ENCODE measurements at places on chromosomes 5 and 9. TPM values are rescaled to one million over a fixed set of nuclear protein-coding genes. Genes with fewer than 3 reads are reported as not detected.
A peak's percentile ranks its signal among the peaks of the same experiment; 100 is the strongest.

DNA sequence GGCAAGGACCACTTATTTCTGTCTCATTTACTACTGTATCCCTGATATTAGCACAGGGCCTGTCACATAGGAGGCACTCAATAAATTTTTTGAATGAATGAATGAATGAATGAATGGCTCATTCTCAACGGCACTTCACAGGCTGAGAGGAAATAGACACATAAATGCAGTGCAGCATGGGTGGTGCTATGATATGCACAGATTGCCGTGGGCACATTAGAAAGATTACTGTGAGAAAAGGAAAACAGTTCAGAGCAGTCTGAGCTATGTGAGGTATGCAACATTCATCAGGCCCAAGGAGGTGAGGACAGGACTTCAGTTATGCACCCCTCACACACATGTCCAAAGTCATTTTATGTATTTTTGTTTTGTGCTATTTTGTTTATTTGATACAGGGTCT lies 6.4 kb upstream of the NOL6 start:
- DNase-seq: no peak
- no peak overlapping the region for H3K4me3 ChIP-seq
- H3K4me1 ChIP-seq: no peaks in the 10 kb centered on the region
- no peak overlapping the region for H3K27ac ChIP-seq
- no peaks in the 10 kb centered on the region for H3K27me3 ChIP-seq

DNA sequence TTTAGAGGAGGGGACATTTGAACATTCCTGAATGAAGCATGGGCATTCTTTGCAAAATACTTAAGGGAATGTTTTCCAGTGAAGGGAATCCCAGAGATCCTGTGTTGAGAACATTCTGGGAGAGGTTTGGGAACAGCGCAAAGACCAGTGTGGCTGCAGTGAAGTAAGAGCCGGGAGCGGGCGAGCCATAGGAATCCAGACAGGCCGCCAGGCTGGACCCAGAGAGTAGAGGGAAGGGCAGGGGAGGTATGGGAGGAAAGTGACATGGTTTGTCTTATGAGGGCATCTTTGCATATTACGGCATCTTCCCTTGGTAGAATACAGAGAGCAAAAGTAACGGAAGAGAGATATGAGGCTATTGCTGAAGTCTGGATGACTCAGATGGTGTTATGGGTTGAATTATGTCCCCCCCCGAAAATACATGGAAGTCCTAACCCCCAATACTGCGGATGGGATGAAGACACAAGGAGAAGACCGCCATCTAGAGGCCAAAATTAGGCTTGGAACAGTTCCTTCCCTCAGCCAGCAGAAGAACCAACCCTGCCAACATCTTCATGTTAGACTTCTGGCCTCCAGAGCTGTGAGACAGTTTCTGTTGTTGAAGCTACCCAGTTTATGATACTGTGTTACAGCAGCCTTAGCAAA lies 268.2 kb downstream of the MAST4 start:
- peaks cover 9% of the 10 kb centered on the region for H3K27me3 ChIP-seq
- no peaks in the 10 kb centered on the region for H3K36me3 ChIP-seq
- H3K4me1 ChIP-seq: no peaks in the 10 kb centered on the region
- no peak for DNase-seq
- no peak overlapping the region for H3K27ac ChIP-seq

DNA sequence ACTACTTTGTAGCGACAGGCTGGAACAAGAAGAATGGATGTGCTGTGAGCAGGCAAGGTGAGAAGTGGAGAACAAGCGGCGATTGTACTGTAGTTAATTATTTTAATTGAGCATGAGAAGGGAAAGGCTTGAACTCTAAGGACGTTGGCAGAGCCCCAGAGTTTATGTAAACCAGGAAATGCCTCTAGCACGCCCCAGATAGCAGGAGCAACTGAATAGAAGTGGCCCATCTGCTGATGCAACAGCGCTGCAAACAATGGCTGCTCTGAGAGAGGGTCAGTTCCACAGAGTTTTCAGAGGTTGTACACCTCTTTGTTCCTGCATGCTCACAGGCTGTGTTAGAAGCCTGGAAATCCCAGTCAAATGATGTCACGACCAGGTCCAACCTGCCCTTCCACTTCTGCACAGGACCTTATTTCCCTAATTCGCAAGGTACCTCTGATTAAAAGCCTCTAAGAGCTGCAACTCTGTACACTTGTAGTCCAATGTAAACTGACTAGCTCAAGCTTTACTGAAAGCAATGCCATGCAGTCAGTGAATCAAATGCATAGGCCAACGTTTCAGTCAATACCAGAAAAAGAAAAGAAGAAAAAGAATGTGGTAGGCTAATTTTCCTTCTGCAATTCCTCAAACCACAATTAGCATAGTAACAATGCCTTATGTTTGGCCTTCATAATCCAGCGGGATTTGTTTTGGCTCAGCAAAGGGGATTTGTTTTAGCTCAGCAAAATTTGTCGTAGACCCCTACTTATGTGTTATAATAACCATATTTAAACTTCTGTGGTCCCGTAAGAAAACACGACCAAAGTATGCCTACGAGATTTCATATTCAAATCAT lies 119.6 kb upstream of the RETREG1 start:
- H3K4me3 ChIP-seq: no peak overlapping the region
- H3K36me3 ChIP-seq: no peaks in the 10 kb centered on the region
- H3K4me1 ChIP-seq: no peaks in the 10 kb centered on the region
- no peak for DNase-seq
- no peaks in the 10 kb centered on the region for H3K27me3 ChIP-seq

- no peaks in the 10 kb centered on the region for H3K36me3 ChIP-seq
- no peak overlapping the region for H3K4me3 ChIP-seq
- H3K4me1 ChIP-seq: no peaks in the 10 kb centered on the region
- H3K27me3 ChIP-seq: no peaks in the 10 kb centered on the region
Observed at GRCh38 chr5:95746722-95747679, 15.9 kb downstream of the RHOBTB3 start.

C8G gene
- total RNA-seq: 3.2 TPM

DNA sequence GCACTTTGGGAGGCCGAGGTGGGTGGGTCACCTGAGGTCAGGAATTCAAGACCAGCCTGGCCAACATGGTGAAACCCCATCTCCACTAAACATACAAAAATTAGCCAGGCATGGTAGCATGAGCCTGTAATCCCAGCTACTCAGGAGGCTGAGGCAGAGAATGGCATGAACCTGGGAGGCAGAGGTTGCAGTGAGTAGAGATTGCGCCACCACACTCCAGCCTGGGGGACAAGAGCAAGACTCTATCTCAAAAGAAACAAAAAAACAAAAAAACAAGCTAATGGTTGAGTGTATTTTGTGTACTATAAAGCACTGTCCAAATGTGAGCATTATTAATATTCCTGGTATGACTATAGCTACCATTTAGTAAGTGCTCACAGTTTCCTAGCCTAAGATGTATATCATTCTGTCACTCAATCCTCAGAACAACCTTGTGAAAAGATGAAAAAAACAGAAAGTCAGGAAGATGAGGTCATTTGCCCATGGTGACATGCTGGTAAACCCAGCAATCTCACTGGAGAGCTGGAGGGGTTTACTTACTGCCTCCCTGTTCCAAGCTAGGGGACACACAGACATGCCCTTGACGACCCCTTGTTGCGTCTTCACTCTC lies 27.7 kb downstream of the ARHGEF37 start:
- no peaks in the 10 kb centered on the region for H3K4me1 ChIP-seq
- no peak overlapping the region for H3K27ac ChIP-seq

DNA sequence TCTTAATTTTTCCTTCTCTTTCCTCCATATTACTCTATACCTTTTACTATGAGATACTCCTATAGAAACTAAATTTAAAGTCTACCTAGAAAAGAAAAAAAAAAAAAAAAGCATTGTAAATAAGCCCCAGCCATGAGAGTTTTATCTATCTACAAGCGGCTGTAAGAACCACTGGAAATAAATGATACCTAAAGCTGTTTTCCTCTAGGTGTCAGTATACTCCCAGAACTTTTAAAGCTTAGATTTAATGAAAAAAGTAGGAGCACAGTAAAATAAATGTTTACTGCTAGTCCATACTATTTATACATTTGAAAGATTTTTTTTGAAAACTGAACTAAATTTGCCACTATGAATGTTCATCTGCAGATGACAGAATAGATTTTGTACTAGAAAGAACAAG lies 26.2 kb downstream of the TYRP1 start:
- no peak for DNase-seq
- H3K27me3 ChIP-seq: no peaks in the 10 kb centered on the region
- no peaks in the 10 kb centered on the region for H3K36me3 ChIP-seq
- no peak overlapping the region for H3K4me3 ChIP-seq

GRCh38 chr5:71573591-71573990 lies 13.5 kb upstream of the MCCC2 start:
- H3K36me3 ChIP-seq: no peaks in the 10 kb centered on the region
- H3K4me3 ChIP-seq: no peak overlapping the region
- no peak overlapping the region for H3K27ac ChIP-seq
- H3K27me3 ChIP-seq: no peaks in the 10 kb centered on the region

- H3K4me1 ChIP-seq: peaks cover 14% of the 10 kb centered on the region
- peaks cover 5% of the 10 kb centered on the region for H3K36me3 ChIP-seq
- no peak overlapping the region for H3K4me3 ChIP-seq
Observed at GRCh38 chr5:6762697-6763096, 49.5 kb downstream of the TENT4A start.

DNA sequence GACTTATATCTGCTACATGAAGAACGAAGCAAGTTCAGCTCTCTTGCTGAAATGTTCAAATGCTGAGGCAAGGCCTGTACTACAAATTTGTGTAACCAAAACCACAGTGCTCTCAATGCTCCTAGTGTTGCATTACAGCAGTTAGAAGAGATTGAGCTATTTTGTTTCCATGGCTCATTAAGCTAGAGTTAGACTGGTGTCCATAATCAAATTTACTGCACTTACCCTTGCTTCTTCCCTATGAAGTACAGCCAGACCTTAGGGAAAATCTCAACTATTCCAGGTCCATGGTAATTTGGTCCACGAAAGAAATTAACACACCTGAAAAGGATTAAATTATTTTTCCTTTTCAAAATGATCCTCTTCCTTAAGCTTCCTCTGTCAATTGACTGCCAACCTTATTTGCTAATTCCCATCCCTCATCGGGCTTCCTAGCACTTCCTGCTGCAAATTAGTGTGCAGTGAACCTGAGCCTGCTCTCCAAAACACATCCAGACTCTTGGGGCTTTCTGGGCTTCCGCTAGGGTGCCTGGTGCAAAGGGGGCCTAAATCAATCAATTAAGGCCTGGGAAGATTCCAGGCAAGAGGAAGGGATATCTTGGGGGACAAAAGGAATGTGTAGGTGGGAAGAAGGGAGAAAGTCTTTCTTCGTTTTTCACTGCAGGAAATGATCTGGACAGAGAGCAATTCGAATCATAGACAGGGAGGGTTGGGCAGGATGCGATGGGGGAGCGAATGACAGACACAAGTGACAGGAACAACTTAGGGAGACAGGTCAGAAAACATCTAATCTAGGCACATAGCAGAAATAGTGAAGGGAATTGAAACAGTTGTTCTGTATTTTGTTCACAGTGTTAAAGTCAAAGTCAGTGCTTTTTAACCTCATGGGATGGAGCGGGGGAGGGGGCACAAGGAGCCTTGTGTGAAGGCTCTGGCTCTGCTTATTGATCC lies 542.4 kb downstream of the RAB3C start:
- H3K27me3 ChIP-seq: no peaks in the 10 kb centered on the region
- peak overlapping the region; percentile 82 for H3K27ac ChIP-seq
- H3K36me3 ChIP-seq: no peaks in the 10 kb centered on the region

C9orf153 gene
- total RNA-seq: 0.44 TPM

EPB41L4B gene
- total RNA-seq: not detected

GRCh38 chr9:112569186-112569585 lies 82.6 kb downstream of the KIAA1958 start:
- H3K27me3 ChIP-seq: no peaks in the 10 kb centered on the region
- DNase-seq: no peak
- H3K4me1 ChIP-seq: no peaks in the 10 kb centered on the region

ECSCR gene
- total RNA-seq: 0.70 TPM

GRCh38 chr5:103602438-103602837 lies 39.8 kb upstream of the NUDT12 start:
- H3K27ac ChIP-seq: no peak overlapping the region
- no peaks in the 10 kb centered on the region for H3K27me3 ChIP-seq
- H3K36me3 ChIP-seq: no peaks in the 10 kb centered on the region
- DNase-seq: no peak

DNA sequence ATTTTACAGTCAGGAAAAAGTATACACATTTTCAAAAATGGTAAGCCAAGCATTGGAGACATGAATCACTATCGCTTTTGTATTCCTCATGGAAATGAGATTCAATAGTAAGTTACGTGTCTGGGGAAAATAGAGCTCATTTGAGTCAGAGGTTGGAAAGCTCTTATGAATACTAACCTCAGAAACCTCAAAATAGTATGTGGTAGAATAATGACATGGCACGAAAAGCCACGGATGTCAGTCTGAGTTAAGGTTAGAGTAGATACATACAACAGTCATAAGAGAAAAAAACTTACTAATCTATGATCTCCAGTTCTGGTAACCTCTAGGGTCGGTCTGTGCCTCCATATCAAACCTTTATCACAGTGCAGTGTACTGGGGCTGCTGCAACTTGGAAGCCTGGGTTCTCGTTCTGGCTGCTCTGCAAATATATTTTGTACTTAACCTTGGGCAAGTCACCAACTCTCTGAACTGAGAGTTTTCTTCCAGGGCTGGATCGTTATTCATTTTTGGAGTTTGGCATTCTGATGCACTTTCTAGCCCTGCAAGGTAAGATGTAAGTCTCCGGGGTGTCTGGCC lies 31.8 kb downstream of the MAP1B start:
- H3K4me1 ChIP-seq: peaks cover 3% of the 10 kb centered on the region
- H3K27ac ChIP-seq: no peak overlapping the region
- H3K36me3 ChIP-seq: no peaks in the 10 kb centered on the region
- no peak overlapping the region for H3K4me3 ChIP-seq
- no peak for DNase-seq
- peaks cover 7% of the 10 kb centered on the region for H3K27me3 ChIP-seq

DNA sequence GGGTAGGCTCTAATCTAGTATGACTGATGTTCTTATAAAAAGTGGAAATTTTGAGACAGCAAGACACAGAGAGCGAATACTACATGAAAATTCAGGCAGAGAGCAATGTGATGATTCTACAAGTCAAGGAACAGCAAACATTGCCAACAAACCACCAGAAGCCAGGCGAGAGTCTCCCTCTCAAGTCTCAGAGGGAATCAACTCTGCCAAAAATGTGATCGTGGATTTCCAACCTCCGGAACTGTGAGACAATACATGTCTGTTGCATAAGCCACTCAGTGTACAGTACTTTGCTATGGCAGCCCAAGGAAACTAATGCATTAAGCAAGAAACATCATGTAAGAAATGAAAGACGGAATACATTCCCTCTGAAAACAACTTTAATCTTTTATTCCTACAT lies 52.1 kb upstream of the CCNG1 start:
- no peak overlapping the region for H3K4me3 ChIP-seq
- no peaks in the 10 kb centered on the region for H3K4me1 ChIP-seq
- no peaks in the 10 kb centered on the region for H3K36me3 ChIP-seq
- DNase-seq: no peak
- H3K27ac ChIP-seq: no peak overlapping the region

- no peak overlapping the region for H3K4me3 ChIP-seq
- no peak overlapping the region for H3K27ac ChIP-seq
- no peaks in the 10 kb centered on the region for H3K36me3 ChIP-seq
- DNase-seq: no peak
Observed at GRCh38 chr5:146043722-146044121, 61.7 kb downstream of the PLAC8L1 start.

TAF11L5 gene
- not detected for total RNA-seq
